ENCODE measurements at places on chromosomes 4 and X.
A peak's percentile ranks its signal among the peaks of the same experiment; 100 is the strongest.

- no peak for DNase-seq
These were observed 665 bp downstream of the TIGD2 start for GRCh38 chr4:89111833-89112563.

GRCh38 chr4:166252487-166253402 lies 379.7 kb downstream of the TLL1 start:
- peak; percentile 8 for DNase-seq

DNA sequence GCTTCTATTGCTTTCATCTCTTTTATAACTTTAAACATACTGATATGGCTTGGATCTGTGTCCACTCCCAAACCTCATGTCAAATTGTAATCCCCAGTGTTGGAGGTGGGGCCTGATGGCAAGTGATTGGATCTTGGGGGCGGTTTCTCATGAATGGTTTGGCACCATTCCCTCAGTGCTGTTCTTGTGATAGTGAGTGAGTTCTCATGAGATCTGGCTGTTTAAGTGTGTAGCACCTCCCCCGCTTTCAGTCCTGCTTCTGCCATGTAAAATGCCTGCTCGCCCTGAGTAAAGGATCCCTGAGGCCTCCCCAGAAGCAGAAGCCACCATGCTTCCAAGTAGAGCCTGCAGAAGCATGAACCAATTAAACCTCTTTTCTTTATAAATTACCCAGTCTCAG lies 17.7 kb downstream of the MND1 start:
- no peak for DNase-seq

DNA sequence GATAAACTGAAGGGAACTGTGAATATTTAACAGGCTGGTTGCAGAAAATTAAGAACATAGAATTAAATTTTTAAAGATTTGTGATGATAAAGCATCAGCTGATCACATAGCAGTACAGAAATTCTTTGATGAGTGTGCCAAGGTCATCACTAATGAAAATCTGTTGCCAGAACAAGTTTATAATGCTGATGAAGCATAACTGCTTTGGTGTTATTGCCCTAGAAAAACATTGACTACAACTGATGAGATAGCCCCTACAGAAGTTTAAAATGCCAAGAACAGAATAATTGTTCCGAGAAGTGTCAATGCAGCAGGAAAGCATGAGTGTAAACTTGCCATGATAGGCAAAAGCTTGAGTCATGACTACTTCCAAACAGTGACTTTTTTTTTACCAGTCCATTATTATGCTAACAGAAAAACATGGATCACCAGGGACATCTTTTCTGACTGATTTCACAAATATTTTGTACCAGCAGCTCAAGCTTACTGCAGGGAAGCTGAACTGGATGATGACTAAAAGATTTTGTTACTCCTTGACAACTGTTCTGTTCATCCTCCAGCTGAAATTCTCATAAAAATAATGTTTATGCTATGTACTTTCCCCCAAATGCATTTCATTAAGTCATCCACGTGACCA lies 1136.6 kb downstream of the FAT4 start:
- DNase-seq: no peak

GRCh38 chrX:10759141-10759799 lies 138.9 kb upstream of the MID1 start:
- no peak for DNase-seq

- no peak for DNase-seq
These were observed 6.5 kb downstream of the SPP1 start for GRCh38 chr4:87982036-87982435.

Data from SK-N-MC (cell line).